ENCODE measurements at places on chromosomes 1 and 21.
A peak's percentile ranks its signal among the peaks of the same experiment; 100 is the strongest.

DNA sequence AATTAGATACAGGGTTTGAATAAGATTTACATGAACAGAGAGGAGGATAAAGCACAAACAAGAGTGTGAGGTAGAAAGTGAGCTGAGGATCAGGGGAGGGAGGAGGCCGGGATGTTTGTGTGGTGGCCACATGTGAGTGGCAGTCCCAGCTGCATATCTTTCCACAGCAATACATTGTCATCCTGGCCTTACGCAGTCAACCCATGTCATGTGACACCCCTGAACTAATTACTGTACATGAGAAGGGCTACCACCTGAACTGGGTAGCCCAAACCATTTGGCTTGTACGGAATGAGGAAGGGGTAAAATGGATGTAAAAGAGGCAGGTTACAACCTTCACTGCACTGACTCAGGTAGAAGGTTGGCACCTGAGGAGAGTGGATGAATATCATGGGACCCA is 4.2 kb downstream of the SLAMF7 start:
- DNase-seq, result no peak

DNA sequence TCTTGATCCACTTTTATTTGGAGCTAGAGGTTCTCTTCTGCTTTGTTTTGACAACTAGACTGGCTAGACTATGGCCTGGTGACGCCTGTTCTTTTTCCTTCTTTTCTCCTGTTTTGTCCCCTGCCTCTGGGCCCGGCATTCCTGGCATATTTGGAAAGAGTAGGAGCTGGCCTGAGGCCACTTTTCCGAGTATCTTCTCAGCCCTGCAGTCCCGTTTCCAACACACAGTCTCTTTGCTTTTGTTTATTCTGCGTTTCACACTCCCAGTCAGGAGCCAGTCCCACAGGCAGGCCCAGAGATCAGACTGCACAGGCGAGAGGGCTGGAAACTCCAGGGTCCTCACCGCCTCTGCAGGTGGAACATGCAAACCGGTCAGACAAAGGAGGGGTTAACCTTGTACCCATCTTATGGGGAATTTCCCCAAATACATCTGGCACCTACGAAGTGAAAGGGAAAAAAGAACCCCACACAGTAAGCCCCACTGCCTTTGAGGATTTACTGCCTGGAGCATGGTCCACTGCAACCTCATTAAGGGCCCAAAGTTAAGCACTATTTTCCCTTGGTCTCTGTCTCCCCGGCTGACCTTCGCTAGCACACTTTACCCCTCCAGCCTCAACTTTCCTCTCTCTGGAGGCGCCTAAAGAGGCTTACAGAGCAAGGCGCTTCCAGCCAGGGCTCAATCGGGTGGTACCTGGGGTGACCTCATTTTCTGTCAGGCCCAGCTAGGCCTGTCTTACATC is 141.1 kb downstream of the TOMM20 start:
- no peak for DNase-seq

DNA sequence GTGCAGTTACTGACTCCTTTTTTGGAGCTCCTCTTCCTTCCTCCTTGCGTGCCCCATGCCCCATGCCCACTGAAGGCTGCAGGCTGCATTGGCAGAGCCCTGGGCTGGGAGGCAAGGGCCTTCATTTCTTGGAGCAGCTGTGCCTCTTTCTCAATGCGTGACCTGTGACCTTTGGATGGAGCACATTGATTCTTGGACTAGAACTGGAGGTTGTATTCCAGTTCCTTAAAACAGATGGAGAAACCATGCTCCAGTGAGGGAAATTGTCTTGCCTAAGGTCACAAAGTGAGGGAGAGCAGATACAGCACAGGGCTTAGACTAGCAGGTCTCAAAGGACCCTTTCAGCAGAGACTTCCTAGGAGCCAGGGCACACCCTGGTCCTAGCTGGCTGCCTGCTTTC is 9.0 kb downstream of the TMEM269 start:
- no peak for DNase-seq

DNA sequence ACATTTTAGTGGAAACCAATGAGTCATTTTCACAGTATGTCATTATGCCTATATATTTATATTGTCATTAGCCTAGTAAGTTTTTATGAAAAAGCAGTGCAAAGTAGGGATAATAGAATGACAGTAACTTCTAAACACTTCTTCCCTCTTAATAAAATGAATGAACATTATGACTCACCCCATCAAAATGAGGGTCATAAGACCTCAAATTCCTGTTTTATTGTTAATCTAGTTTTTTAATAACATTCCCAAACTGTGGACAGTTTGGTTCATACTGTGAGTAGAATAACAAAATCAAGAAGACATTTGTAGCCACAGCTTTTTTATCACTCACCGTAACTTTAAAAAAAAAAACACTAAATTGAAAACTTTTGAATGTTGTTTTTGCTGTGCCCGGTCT is 160.5 kb downstream of the LRRC40 start:
- no peak for DNase-seq

DNA sequence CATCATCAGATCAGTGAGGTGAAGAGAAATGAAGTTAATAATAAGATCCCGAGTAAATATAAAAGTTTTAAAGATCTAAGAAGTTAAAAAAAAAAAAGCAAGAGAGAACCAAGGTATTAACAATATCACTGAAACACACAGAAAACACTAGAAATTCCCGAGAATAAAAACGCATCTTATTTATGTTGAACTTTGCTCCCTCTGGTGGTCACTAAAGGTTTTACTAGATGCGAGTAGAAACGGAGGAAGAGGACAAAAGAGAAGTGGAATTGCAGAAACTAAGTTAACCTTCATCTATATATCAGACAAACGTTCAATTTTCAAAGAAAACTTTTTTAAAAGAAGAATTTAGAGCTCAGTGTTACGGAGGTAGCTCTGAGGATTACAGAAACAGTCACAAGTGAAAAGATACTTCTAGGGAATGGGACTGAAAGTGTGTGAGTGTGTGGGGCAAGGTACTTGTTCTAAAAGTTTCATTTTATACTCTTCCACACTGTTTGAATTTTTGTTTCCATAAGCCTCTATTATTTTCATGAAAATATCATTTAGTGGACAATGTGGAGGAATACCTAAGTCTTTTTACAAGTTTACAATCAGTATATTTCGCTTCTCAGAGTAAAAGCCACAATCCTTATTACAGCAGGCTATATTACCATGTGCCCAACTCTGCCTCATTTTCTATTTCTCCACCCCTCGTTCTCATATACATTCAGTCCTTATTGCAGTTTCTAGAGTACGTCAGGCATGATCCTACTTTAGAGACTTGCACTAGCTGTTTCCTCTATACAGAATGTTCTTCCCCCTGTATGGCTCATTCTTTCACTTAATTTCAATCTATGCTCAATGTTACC is 19.7 kb downstream of the ACBD6 start:
- DNase-seq, result peak; percentile 27

DNA sequence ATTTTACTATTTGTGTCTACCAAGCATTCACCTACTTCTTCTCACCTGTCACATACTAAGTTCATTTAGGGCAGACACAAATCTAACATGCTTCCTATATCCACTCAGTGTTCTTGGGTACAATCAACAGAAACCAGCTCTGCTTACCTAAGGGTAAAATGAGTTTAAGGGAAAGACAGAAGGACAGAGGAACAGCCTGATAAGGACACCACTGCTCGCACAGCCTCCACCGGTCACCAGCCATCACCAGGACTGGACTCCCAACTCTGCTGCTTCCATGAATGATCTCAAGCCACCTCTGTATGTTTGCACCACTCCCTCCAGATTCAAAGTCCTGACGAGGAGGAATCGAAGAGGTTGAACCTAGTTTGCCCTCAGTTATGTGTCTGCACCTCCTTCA is 72.4 kb downstream of the JAK1 start:
- DNase-seq, result no peak

DNA sequence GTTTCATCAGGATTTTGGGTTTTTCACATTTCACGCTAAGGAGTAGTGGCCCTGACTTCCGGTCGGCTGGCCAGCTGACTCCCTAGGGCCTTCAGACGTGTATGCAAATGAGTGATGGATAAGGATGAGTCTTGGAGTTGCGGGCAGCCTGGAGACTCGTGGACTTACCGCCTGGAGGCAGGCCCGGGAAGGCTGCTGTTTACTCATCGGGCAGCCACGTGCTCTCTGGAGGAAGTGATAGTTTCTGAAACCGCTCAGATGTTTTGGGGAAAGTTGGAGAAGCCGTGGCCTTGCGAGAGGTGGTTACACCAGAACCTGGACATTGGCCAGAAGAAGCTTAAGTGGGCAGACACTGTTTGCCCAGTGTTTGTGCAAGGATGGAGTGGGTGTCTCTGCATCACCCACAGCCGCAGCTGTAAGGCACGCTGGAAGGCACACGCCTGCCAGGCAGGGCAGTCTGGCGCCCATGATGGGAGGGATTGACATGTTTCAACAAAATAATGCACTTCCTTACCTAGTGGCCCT is 23.1 kb upstream of the TNFRSF1B start:
- peak; percentile 48 for DNase-seq

GRCh38 chr1:34178072-34178471 is 1.4 kb downstream of the C1orf94 start:
- no peak for DNase-seq

- DNase-seq, result no peak
Observed at GRCh38 chr1:79376106-79376505, 369.6 kb upstream of the ADGRL4 start.

GRCh38 chr1:228372183-228373003 is 34.2 kb downstream of the TRIM11 start:
- peak; percentile 36 for DNase-seq

DNA sequence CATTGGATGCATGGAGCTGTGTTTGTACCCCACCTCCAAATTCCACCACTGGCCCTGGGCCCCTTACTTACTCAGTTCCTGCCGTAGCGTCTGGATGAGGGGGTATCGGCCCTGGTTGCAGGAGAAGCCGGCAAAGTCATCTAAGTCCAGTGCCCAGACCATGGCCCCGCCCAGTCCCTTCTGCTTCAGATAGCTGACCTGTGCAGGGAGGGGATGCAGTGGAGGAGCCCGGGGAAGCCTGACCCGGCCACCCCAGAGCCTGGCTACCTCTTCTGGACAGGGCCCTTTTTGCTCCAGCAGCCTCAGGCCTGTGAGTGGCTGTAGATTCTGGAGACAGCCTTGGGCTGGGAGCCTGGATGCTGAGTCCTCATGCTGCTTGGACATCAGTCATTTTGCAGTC is 11.8 kb downstream of the CHIT1 start:
- no peak for DNase-seq
